ENCODE measurements at places on chromosomes 12 and 14.

DNA sequence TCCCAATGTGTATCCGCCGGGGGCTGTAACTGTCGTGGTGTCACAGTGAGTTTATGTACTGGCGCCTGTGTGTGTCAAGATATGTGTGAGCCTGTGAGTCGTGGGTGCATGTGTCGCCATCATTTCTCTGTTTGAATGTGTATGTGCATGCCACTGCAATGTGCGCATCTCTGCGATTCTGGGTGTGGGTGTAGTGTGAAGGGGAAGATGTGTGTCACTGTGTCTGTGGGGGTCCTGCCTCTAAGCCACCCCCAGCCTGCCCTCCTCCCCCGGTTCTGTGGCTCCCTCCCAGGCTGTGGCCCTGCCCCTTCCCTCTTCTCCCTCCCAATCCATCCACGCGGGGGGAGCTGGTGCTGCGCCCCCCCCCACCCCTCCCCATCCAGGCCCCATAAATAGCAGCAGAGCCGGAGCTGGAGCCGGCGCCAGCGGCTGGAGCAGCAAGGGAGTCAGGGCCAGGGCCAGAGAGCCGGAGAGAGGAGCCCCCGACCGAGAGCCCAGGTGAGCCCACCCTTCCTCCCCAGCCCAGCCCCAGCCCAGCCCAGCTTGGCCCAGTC lies at the start of gene CPNE6:
TSS of gene CPNE6 (plus strand) at position 419 of the 554 bp plus-strand sequence. CDS start 1,375 bp downstream, outside the sequence.
- peak; percentile 38 for DNase-seq

GRCh38 chr12:108807996-108808769 lies 49.2 kb downstream of the SSH1 start:
- DNase-seq, result no peak

DNA sequence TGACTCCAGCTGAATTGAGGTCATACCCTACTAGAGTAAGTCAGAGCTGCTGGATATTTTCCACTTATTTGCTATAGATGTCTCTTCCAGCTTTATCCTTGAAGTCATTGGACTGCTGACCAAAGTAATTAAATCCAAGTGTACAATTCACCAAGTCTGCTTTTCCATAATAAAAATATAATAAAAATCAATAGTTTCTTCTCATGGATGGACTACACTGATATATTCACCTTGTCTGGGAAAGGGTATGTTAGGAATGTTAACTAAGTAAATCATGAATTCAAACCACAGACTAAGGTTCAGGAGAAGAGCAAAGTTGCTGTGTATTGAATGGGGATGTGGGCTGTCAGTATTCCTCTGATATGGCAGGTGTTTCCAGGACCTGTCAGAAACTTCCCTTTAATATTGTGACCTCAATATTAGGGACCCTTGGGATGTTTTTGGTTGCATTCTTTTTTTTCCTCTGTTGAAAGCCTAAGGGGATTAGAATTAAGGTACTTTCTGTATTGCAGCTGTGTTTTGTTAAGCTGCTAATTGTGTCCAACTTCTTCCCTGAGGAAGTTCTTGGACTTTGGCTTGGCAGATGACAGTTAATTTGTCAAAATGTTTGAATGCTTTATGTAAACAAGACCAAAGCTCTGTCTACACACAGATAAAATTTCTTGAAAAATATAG lies 284.0 kb downstream of the ATP23 start:
- DNase-seq, result no peak

DNA sequence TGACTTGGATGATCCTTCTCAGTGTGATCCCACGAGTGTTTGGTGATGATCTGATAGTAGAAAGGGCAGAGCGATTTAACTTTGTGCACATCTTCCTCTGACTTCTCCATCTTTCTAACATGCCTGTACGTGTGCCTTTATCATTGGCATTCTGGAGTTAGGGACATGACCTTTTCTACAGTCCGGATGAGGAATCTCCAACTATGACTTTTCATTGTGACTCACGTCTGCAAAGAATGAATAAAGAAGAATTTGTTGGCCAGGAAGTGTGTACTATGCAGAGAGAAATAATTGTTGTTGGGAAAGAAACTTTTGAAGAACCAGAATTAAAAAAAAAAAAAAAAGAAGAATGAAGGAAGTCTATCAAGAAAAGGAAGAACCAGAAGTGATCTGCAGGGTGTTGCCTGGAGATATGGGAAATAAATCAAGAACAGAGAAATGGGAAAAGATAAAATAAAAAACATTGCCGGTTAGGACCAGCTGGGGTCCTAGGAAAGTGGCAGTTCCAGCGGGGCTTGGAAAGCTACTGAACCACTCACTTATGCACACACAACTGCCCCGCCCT lies 25.3 kb downstream of the PPFIBP1 start:
- no peak for DNase-seq

DNA sequence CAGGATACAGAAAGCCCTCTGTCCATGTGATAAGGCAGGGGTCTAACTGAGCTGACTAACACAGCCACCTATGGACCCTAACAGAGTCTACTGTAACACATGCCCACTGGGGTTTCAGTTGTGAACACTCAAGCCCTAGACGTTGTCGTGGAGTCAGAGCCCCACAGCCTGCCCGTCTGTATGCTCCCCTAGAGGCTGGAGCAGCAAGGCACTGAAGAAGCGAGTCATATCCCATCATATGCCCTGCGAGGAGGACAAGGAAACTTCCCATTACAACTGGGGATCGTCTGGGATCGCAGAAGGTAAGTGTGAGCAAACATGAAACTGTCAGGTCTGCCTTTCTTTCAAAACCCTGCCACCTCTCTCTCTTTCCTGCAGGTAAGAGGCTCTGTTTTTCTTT lies 138.1 kb downstream of the GPR65 start:
- DNase-seq, result no peak

DNA sequence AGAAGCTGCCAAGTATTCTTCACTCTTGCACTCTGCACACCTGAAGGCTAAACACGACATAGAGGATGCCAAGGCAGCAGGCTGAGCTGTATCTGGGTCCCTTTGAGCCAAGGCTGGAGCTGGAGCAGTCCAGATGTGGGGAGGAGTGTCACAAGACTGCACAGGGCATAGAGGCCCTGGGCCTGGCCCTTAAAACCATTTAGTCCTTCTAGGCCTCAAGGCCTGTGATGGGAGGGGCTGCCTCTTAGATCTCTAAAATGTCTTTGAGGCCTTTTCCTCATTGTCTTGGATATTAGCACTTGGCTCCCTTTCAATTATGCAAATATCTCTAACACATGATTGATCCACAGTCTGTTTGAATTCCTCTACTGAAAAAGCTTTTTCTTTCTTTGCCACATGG lies 28.0 kb upstream of the C14orf132 start:
- no peak for DNase-seq

- no peak for DNase-seq
Observed at GRCh38 chr12:2397356-2398045, 344.7 kb downstream of the CACNA1C start.

DNA sequence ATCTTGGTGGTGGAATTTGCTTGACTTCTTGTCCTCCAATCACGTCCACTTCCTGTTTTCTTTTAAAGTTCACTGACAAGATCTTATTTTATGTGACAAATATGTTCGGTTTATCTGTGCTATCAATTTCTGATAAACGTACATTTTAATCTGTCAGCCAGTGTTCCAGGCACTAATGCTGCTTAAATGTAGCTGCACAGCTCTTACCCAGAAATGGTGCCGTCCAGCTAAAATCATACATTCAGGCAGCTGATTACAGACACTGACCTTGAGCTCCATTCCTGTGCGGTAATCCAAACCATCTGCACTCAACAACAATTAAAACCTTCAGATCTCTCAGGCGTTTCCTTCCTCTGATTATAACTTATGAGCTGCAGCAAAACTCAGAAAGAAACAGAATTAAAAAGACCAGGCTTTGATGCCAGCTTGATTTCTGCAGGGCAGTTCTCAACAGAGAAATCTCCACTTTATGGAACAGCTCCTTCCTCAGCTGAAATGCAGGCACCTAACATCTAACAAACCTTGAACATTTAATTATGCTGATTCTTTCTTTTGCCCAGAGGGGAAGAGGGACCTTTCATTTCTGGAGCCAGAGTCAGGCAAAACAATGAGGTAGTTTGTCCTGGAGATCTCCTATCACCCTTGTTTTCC lies 26.4 kb upstream of the RASSF3 start:
- DNase-seq, result no peak

GRCh38 chr12:25412735-25413134 lies 140.3 kb downstream of the LMNTD1 start:
- DNase-seq, result no peak

DNA sequence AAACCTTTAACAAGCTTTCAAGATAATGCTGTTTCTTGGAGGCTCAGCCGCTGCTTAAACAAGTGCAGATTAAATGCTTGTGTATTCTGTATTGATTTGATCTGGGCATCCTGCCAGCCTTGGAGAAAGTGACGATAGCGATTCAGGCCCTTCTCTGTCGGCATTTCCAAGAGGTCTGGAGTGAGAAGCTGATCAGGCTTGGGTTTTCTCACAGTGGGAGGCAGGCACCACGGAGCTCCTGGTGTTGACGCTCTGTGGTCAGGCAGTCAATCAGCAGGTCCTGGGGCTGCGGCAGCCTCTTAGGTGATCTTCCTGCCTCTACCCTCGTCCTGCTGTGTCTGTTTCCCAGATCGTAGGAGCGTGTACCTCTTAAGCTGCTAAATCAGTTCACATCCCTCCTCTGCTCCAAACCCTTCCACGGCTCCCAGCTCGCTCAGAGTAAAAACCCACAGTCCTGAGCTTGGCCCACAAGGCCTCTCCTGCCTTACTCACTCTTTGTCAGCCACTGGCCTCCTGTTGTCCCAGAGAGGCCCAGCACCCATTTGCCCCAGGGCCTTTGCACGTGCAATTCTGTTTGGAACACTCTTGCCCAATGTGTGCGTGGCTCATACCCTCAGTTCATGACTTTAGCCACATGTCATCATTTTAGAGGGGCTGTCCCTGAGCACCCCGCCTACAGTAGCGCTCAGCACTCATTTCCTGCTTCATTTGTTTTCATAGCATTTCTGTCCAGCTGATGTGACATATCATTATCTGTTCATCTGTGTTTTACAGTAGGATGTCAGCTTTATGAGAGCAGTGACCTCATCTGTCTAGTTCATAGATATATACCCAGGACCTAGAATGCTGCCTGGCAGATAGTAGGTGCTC lies 155.4 kb downstream of the AACS start:
- DNase-seq, result no peak

DNA sequence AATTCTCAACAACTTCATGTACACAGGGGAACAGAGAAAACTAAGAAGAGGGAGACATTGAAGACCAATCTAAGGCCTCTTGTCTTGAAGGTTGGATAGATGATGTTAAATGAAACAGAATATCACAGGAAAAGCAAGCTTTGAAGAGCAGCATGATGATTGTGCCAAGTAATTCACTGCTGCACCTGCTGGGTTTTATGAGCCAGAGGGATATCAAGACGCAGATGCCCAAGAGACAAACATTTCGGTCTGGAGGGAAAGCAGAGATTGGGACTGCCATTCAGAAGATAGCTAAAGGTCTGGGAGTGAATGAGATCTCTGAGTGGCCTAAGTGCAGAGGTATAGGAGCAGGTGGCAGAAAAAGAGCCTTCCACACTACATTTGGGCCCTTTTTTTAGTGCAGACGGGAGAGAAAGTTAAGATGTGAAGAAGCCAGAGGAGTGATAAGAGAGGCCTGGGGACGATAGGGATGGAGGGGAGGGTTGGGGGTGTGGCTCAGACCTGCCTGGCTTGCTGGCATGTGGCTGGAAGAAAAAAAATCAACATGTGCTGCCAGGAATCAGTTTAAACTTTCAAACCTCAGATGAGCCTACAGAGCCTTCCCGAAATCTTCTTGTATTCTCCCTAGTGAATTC lies 200.6 kb downstream of the AEBP2 start:
- no peak for DNase-seq

- DNase-seq, result no peak
Observed at GRCh38 chr12:116615141-116615861, 56.1 kb downstream of the MAP1LC3B2 start.

GRCh38 chr14:28298156-28298555 lies 468.4 kb upstream of the FOXG1 start:
- DNase-seq, result no peak

DNA sequence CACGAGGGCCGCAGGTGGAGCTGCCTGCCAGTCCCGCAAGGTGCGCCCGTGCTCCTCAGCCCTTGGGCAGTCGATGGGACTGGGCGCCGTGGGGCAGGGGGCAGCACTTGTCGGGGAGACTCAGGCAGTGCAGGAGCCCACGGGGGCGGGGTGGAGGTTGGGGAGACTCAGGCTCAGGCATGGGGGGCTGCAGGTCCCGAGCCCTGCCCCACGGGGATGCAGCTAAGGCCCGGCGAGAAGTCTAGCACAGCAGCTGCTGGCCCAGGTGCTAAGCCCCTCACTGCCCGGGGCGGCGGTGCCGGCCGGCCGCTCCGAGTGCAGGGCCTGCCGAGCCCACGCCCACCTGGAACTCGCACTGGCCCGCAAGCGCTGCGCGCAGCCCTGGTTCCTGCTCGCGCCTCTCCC lies 39.2 kb upstream of the P2RX7 start:
- DNase-seq, result peak; percentile 47

- no peak for DNase-seq
Observed at GRCh38 chr12:50662116-50662510, 101.8 kb upstream of the ATF1 start.

GRCh38 chr12:5008661-5009060 lies 35.0 kb upstream of the KCNA5 start:
- no peak for DNase-seq

GRCh38 chr12:112126000-112126438 lies 659 bp downstream of the TRAFD1 start:
- DNase-seq, result peak; percentile 58

- no peak for DNase-seq
Observed at GRCh38 chr12:26906704-26907103, 31.1 kb downstream of the INTS13 start.

GRCh38 chr14:91038439-91038838 lies 22.0 kb downstream of the RPS6KA5 start:
- no peak for DNase-seq

DNA sequence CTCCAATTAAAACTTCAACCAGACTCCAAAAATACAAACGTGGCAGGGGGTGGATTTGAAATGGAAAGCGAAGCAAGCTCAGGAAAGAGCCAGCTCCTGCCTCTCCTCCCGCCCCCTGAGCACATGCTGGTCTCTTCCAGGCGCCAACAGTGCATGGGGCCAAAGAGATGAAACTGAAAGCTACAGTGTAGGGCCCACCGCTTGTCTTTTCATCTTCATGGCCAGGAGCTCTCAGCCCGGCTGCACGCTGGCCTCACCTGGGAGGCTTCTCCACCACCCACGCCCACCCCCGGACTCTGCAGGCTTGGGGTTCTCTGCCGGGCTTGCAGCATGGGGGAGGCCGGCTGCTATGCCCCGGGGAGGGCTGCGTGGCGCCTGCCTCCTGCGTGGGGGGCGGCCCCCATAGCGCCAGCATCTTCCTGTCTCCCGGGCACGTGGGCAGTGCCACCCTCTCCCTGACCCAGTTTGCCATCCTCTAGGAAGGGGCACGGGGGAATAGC lies 2.0 kb downstream of the RIMBP2 start:
- DNase-seq, result no peak
